NCI-H748 treated with DMSO at 0.1 percent for 48 hours (cell line): ENCODE measurements at places on chromosomes 12 and 14.

DNA sequence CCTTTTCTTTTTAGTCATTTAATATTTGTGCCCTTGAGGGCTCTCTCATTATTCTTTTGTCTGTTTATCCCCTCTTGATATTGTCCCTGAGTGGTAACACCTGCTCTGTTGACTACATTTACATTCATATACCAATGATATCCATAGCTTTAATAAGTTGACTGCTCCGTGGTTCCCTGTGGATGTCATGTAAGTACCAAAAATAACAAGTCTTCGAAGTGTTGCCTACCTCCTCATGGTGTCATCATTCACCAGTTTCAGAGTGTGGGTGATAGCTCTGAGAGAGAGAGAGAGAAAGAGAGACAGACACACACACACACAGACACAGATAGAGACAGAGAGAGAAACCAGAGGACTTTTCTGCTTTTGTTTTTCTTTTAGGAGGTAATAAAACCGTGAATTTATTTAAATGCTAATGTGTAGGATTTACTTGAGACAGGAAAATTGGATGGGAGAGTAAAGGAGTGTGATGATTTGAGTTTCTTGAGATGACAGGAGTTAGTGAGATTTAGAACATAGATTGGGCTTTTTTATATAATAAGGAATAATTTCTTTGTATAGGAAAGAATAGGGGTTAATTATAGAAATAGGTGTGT lies 52.2 kb downstream of the PAPOLA start:
- DNase-seq = peak; percentile 23

GRCh38 chr14:97057238-97058073 lies 260.3 kb downstream of the VRK1 start:
- peak; percentile 60 for DNase-seq

DNA sequence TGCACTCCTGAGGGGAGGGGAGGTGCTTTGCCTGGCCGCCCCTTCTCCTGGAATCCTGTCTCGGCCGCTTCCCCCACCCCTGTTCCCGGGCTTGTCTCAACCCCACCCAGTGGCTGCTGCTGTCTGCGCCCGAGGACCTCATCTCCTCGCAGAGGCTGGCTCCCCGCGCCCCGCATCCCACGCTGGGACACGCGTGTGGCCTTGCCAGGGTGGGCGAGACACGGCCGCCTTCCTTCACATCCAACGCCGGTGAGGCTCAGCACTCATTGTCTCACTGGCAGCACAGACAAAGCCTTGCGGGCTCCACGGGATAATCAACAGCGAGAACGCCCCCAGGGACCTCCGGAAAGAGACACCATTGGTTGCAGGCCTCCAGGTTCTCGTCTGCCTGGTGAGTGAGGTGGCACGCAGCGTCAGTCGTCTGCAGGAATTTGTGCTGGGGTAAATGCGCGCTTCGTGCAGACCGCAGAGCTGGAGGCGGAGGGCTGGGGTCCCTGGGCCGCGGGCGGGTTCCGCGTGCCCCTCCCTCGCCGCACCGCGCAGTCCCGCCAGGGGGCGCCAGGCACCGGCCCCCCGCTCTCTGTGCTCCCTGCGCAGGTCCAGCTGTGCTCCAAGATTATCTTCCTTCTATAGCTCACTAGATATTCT lies 26.8 kb downstream of the CCDC177 start:
- no peak for DNase-seq

DNA sequence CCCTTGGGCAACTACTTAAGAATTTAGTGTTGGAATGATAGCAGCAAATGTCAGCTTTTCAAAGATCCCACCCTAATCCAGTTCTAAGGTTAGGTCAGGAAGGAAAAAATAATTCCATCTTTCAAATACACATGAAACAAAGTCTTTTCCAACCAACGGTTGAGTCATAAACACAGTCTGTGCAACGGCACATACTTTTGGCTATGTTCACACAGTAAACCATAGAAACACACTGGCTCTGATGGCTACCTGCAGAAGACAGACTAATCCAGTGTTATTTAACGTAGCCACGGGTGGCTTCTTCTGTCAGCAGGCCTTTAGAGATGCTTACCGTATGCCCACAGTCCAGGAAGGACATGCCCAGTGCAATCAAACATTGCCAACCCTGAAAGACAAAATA lies 35.7 kb downstream of the HIGD1C start:
- DNase-seq = no peak

- no peak for DNase-seq
Measured at GRCh38 chr12:107525719-107526554, 159.7 kb upstream of the PWP1 start.

GRCh38 chr14:64347748-64348147 lies 40.4 kb upstream of the MTHFD1 start:
- DNase-seq = no peak

- DNase-seq = no peak
Measured at GRCh38 chr12:113292091-113292490, 42.8 kb downstream of the SLC8B1 start.

GRCh38 chr14:94494085-94494484 lies 15.2 kb downstream of the SERPINA12 start:
- DNase-seq = no peak

- DNase-seq = no peak
Measured at GRCh38 chr12:26979733-26980132, 34.5 kb downstream of the TM7SF3 start.
